Retinal pigment epithelial cell (primary cell): ENCODE measurements at places on chromosomes 7 and 10.

DNA sequence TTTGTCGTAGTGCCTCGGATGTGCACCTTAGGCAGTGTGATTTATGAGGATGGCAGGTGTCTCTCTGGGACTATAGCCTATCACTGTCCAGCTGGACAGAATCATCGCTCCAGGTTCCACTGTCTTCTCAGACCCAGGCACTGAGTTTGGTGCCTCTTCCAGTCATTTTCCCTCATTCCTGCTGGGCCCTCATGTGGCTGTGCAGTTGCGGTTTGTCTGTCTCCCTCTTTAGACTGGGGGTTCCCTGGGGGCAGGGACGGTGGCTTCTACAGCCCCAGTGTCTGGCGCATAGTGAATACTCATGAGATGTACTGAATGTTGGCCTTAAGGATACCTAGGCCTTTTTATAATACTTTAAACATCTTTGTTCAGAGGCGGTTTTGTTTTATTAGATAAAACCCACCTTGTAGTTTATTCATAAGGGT lies 28.9 kb downstream of the CCM2 start:
- DNase-seq = no peak

- no peak for DNase-seq
Measured at GRCh38 chr10:124267911-124268549, 150.7 kb downstream of the OAT start.

DNA sequence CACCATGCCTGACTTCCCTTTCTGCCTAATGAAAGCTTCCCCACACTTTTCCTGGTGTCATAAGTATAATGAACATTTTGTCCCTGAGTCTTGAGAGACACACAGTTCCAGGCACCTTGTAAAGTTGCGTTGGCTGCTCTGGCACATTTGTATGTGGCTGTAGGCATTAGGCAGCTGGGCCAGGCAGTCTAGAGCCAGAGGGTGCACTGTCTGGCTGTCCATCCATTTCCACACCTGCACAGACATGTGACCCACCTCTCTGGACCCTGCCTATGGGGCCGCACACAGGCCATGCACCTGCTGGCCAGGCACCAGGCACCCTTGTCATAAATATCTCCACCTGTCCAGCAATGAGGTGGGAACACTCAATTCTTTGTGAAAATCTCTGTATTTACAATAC lies 54.7 kb upstream of the ANTXRL start:
- no peak for DNase-seq

GRCh38 chr10:76640806-76641205 lies 996.8 kb downstream of the KCNMA1 start:
- no peak for DNase-seq

- DNase-seq = no peak
Measured at GRCh38 chr7:42934291-42934690, 2.1 kb downstream of the MRPL32 start.

DNA sequence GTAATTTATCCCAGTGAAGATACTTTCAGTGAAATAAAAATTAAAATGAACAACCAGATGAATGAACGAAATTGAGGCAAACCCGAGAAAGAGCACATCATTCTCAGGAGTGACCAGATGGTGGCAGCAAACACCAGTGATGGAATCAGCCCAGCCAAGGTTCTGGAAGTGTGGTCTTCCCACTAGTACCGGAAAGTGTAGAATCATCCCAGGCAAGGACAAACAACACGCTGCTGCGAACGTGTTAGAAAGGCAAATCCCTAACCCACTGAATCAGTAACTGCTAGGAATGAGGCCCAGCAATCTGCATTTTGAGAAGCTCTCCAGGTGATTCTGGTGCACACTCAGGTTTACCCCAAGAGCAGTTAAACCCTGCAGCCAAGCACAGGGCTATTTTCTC lies 15.5 kb upstream of the SLC18A3 start:
- DNase-seq = no peak

- DNase-seq = no peak
Measured at GRCh38 chr7:93013446-93014061, 104.2 kb downstream of the SAMD9 start.

DNA sequence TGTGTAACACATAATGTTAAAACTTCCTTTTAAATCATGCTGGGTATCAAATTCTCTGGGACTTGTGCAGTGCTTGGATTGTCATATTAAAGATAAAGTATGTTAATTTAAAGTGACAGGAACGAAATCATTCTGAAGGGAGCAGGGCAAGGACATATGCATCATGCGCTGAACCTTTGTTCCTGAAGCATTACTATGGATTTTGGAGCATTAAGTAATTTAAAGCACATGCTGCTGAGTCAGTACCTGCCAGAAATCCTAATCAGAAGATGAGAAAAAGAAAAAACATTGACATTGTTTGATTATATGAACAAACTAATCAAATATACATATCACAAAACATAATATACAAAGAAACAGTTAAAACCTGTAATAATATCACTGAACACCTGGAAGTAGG lies 101.4 kb downstream of the MICU1 start:
- DNase-seq = peak; percentile 17

DNA sequence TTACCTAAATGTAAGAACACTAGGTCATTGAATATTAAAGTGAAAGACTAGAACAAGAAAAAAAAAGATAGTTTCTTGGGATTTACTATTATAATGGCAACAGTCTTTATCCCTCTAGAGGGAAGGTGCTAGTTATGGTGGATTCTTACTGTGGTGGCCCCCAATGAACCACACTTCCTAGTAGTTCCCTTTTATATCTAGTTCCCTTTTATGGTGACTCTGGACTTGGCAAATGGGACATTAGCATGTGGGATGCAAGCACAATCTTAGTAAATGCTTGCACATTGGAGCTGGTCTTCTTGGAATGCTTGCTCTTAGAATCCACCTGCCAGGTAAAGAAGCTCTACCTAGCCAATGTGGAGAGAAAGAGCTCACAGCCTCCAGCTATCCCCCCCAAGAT lies 430.2 kb downstream of the LRMDA start:
- no peak for DNase-seq

DNA sequence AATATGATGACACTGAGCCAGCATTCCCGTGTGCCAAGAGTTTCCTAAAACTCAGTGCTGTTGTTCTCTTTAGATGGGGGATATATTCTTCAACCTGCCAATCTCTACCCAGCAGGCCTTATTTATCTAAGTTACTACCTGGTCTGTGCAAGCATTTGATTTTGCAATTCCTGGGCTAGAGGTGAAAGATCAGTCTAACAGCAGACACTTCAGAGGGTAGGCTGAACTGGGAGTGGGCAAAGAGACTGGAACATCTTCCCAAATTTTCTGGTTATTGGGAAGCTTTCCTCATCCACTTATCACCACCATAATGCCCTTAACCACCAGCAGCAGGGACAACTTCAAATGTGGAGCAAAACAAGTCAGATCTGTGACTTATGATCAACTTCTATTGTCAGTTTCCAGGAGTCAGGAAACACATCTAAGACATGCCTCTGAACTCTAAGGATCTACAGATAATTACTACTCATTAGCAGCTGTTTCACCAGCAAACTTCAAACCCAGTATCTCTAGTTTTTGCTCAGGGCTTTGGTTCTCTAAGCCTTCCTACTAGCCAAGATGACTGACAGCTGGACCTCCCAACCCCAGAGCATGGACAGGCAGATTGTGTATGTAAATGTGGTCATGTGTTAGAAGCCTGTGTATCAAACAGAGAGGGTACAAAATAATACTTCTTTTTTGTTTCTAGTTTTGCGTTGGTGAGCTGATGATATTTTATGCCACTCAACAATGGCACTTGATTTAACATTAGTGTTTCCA lies 1.0 kb downstream of the ASAH2 start:
- no peak for DNase-seq

DNA sequence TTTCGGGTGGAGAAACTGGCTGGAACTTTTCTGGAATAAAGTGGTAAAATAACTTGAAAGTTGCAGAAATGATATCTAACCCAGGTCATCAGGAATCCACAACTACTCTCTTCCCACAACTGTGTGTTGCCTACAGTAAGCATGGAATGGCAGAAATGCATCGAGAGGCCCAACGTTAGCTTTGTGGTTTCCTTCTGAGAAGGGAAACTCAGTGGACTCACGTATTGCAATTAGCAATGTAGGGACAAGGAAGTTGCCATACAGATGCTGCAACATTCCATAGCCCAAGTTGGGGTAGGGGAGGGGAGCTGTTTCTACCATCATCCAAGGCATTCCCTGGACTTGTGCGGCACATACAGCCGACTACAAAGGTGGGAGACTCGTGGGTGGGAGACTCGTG lies 1.9 kb downstream of the PON1 start:
- DNase-seq = no peak

DNA sequence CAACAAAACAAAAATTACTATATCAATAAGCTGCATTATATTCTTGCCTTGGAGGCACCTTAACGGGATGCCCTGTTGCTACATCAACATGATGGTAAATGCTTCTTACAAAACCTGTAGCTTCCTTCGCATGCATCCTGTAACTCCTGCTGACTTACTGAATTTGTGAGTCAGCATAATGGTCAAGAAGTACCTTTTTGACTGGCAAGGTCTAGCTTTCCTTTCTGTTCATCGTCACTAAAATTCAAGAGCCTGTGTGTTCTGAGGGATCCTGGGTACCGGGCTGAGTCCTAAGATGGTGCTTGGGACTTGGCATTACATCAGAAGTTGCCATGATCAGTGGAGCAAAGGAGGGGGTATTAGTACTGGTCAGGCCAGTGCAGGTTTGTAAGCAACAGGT lies 4.9 kb downstream of the PFKFB3 start:
- no peak for DNase-seq

- no peak for DNase-seq
Measured at GRCh38 chr7:158500651-158501052, 87.0 kb downstream of the PTPRN2 start.

DNA sequence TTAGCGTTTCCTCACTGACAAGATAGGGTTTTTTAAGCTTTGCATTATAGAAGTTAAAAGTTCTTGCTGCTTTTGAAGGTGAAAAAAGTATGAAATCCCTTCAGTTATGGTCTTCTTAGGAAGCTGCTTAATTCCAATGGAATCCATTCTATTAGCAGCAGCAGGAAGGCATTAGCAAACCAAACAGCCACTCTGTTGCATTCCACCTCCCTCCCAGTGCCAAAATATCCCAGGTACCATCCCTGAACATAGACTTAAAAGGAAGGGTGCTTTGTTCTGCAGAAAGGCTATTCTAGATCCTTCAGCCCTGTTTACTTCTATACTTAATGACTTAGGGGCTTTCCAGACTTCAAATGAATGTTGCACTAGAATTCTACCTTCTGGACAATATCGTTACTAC lies 23.8 kb downstream of the ENO4 start:
- DNase-seq = no peak

- DNase-seq = no peak
Measured at GRCh38 chr10:47152861-47153349, 147.1 kb upstream of the GDF10 start.

DNA sequence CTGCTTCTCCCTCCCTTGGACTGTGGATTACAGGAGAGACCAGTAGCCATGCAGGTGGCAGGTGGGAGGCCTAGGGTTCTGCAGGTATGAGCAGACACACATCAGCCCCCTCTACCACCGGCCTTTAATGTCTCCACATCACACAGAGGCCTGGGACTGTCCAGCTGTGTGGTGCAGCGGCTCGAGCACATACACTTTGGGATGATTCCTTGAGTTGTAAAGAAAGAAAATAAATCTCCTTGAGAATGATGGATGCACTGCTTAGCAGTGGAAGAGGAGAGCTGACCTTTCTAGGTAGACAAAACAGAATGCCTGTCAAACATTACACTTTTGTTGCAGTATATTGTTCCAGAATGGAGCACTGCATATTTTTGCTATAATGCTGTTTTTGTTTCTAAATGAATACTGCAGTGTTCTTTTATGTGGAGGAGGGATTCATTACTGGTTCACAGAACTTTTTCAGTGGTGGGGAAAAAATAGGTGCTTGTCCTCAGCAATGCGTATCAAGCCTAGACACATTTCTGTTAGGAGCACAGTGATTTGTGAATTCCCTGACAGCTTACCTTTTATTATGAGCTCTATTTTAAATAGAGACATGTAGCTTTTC lies 66.0 kb downstream of the PTPRE start:
- no peak for DNase-seq

DNA sequence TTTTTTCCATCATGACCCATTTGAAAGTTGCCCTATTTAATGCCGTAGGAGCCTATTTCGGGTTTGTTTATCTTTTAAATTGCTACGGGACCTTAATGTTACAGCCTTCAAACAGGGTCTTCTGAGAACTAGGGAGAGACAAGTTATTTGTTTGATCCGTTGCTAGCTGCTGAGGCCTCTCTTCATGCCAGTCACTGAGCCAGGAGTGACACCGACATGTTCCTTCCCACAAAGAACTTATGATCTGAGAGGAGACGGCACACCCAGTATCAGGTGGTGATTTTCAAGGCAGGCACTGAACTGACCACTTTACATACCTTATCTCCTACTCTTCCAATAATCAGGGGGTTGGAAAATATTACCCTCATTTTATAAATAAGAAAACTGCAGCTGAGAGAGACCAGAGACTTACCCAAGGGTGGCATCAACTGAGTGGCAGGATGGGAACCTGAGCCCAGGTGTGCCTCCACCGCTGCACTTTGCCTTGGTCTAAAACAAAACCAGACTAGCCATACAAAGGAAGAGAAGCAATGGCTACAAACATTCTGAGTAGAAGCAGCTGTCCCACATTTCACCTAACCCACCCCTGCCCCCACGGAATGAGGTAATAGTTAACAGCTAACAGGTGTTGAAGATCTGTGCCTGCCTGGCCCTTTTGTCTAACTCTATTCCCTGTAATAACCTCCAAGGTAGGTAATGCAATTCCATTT lies 40.5 kb downstream of the PPP1R3C start:
- DNase-seq = no peak

DNA sequence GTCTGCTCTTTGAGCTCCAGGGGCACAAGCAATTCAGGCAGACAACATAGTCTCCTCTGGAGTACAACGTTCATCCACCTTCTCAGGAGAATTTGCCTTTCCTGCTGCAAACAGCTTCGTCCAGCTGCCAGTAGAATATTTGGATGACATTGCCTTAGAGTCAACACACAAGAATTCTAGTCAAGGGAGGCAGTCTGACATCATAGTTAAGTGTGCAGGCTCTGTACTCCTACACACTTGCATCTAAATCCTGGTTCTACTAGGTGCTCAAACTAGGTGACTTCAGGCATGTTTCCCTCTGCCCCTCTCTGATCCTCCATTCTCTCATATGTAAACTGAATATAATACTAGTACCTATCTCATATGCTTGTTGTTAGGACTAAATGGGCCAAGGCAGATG lies 314.8 kb downstream of the HPSE2 start:
- no peak for DNase-seq

DNA sequence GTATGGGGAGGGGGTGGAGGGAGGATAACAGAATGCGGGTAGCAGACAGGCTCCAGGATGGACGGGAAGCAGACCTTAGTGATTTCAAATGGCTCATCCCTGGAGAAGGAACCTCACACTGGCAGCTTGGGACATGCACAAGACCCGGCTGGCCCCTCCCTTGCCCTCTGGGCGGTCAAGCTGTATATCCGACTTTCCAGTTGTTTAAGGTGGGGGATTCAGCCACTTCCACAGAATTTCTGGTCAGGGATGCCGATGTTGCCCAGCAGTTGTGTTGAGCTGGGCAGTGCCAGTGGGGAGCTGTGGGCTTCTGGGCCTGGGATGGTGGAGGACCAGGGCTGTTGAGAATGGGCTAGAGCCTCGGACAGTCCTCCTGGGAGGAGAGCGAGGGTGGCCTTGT lies 38.8 kb downstream of the GBX1 start:
- no peak for DNase-seq
